ENCODE measurements at places on chromosomes 4 and X.

DNA sequence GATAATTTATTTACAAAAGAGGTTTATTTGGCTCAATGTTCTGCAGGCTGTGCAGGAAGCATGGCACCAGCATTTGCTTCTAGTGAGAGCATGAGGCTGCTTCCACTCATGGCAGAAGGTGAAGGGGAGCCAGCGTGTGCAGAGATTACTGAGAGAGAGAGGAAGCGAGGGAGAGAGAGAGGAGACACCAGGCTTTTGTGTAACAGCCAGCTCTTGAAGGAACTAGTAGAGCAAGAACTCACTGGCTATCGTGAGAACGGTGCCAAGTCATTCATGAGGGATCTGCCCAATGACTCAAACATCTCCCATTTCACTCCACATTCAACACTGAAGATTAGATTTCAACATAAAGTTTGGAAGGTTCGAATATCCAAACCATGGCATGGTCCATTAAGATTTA is 12.7 kb downstream of the GUCY1A1 start:
- DNase-seq, result no peak

DNA sequence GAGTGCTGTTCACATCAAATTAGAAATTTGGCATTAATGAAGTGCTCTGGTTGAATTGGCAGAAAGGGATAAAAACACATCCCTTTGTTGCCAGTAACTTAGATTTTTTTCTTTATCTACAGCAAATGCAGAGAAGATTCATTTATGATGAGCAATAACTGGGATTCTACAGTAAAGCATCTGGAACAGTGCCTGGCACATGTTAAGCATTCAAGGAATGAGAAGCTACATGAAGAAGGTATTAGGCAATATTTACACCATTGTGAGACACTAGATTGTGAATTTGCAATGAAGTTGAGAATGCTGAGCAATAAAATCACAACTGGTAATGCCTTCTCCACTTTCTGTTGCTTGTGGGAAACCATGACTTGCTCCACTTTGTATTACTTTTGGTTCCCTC is 33.5 kb downstream of the PCDH19 start:
- DNase-seq, result no peak

GRCh38 chr4:185096032-185096653 is 46.9 kb upstream of the SLC25A4 start:
- DNase-seq, result no peak

DNA sequence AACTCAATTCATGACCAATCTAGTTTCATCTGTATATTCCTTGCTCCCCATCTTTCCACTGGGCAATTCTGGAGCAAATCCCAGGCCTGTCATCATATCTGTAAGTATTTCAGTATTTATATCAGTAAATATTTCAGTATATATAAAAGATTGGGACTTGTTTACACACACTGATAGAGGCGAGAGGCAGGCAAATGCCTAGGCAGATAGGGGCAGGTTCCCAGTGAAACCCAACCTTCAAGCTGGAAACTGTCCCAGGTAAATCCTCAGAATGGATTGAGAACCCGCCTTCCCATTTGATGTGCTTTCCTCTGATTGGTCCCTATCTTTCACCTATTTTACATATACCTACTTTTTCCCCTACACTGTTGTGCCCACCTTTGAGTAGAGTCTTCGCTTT is 23.8 kb upstream of the TBC1D1 start:
- no peak for DNase-seq

- no peak for DNase-seq
These were observed 3.7 kb downstream of the ADGRG4 start for GRCh38 chrX:136304493-136304892.

DNA sequence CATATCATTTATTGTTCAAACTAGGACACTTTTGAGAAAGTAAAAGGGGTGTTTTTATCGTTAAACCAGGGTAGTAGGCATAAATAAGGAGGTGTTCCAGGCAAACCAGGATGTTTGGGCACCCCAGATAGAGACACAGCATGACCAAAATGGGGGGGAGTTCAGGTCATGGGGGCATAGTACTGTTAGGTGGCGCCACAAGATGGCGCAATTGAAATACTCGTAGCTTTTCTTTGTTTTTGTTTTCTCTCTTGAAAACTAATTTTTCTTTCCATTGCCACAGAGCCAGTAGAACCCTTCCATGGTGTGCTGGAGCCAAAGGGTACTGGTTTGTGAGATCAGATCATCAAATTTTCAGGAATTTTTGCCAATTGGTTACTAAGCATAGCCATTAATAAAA is 283.4 kb downstream of the BCOR start:
- peak; percentile 31 for DNase-seq

Measured in T-helper 9 cell (primary cell).